ENCODE measurements at places on chromosomes 2 and 18. TPM values are rescaled to one million over a fixed set of nuclear protein-coding genes. Genes with fewer than 3 reads are reported as not detected.
A peak's percentile ranks its signal among the peaks of the same experiment; 100 is the strongest.

GRCh38 chr2:179655627-179656026, 205.8 kb downstream of the ZNF385B start:
- H3K27ac ChIP-seq: no peak overlapping the region
- H3K4me1 ChIP-seq: no peaks in the 10 kb centered on the region
- no peak overlapping the region for H3K4me3 ChIP-seq
- H3K36me3 ChIP-seq: no peaks in the 10 kb centered on the region
- no peak for DNase-seq

- peaks cover 23% of the 10 kb centered on the region for H3K4me1 ChIP-seq
- H3K27me3 ChIP-seq: no peaks in the 10 kb centered on the region
- H3K36me3 ChIP-seq: no peaks in the 10 kb centered on the region
- H3K4me3 ChIP-seq: peak overlapping the region; percentile 87
Measured at GRCh38 chr2:200310545-200310971, 4.1 kb downstream of the SPATS2L start.

The OXER1 gene
- 1.3 TPM for total RNA-seq

DNA sequence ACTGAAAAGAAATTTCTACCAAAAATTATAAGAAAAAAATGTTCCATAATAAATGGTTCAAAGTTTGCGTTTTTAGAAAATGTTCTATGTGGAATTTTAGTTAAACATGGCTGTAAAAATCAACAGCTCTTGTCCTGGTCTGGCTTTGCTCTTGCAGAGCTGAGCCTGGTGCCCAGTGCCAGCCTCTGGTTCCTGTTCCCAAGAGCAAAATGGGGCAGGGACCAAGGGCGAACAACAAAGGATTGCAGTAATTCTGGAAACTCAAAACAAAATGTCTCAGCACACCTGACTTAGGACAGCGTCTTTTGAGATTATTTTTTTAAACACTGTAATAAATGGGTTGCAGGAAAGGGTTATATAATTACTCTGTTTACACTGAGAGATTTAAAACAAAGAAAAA, 174.7 kb downstream of the ANAPC1 start:
- H3K36me3 ChIP-seq: no peaks in the 10 kb centered on the region
- H3K27ac ChIP-seq: no peak overlapping the region
- no peak overlapping the region for H3K4me3 ChIP-seq
- H3K4me1 ChIP-seq: peaks cover 12% of the 10 kb centered on the region
- no peak for DNase-seq

The CHRNG gene
- not detected for total RNA-seq

The ANKRD62 gene
- not detected for total RNA-seq

- peaks cover 16% of the 10 kb centered on the region for H3K4me1 ChIP-seq
- no peaks in the 10 kb centered on the region for H3K36me3 ChIP-seq
- H3K4me3 ChIP-seq: no peak overlapping the region
- no peak for DNase-seq
Measured at GRCh38 chr2:232892843-232893242, 22.8 kb downstream of the SNORC start.

GRCh38 chr18:57951999-57952774, 91.8 kb upstream of the NEDD4L start:
- H3K4me3 ChIP-seq: no peak overlapping the region
- H3K27me3 ChIP-seq: no peaks in the 10 kb centered on the region
- no peak overlapping the region for H3K27ac ChIP-seq
- H3K36me3 ChIP-seq: no peaks in the 10 kb centered on the region
- no peak for DNase-seq

DNA sequence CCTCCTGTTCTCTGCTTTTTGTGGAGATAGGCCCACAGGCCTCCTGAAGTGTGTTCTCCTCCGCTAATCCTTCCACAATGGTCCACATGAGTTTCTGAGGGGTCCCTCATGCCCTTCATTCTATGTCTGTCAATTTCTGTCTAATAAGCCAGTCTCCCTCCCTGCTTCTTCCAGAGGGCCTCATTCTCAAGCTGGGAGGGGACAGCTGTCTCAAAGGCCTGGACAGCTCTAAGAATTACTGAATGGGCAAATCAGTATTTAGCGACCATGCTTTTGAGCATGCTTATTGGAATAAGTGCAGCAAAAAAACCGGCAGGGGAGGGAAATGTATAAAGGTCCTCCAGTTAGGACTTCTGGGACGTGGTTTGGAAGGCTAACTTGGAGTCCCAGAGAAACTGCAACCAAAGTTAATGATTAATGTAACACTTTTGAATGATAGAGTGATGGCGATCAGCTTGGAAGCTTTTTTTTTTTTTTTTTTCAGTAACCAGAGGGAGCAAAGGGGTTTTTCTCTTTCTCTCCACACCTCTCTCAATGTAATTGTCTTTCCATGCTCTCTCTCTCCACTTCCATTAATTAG, 890.7 kb upstream of the POU3F3 start:
- no peaks in the 10 kb centered on the region for H3K4me1 ChIP-seq
- no peak for DNase-seq
- H3K27me3 ChIP-seq: no peaks in the 10 kb centered on the region

The SERPINB3 gene
- total RNA-seq: 0.17 TPM

The TEX44 gene
- total RNA-seq: not detected

The POTEE gene
- total RNA-seq: 0.34 TPM

DNA sequence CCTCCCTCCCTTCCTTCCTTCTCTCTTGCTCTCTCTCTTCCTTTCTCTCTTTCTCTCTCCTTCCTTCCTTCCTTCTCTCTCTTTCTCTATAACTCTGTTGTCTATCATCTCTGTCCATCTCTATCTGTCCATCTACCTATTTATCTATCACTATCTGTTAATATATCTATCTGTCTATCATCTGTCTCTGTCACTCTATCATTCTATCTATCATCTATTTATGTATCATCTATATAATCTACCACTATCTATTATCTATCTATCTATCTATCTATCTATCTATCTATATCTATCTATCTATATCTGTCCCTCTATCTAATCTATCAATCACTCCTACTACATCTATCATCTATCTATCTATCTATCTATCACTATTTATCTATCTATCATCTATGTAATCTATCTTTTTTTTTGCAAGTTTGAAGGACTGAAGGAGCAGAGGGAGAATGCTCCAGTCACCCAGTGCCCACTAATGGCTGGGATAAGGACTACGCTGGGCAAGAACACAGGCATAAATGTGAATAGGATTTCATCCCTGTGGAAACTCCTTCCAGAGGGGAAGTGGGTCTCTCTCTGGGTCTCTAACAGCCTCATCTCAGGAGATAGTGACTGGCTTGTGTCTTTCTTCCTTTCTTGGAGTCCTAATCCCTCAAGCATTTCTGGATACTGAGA, 427.0 kb downstream of the LPIN1 start:
- H3K27ac ChIP-seq: no peak overlapping the region
- H3K27me3 ChIP-seq: no peaks in the 10 kb centered on the region
- H3K36me3 ChIP-seq: no peaks in the 10 kb centered on the region
- no peak overlapping the region for H3K4me3 ChIP-seq

DNA sequence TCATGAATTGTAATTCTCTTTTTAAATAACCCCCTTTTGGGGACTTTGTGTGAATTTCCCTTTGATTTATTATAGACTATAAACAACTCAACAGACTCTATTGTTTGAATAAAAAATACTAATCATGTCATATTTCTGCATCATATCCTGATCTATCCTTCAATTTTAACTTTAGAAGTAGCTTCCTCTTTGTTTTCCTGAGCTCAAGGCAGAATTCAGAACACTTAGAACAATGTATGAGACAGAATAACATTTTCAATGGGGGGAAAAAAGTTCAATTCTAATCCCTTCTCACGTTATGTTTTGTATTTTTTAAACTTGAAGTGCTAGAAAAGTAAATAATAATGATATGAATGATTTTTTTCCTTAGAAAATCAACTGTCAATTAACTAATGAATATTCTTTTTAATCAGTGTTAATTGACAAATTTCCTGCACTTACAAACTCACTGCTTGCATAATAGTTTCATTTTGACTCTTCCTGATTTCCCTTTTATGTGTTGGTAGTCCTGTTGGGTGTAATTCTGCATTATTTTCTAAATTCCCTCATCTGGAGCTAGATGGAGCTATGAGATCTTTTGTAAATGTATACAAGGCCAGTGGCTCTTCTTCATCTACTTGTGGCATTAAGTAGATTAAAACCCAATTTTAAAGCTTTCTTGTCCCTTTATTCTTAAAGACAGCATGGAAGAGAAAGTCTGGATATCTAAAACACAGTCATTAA, 326.1 kb downstream of the PARD3B start:
- H3K4me1 ChIP-seq: no peaks in the 10 kb centered on the region
- no peak overlapping the region for H3K27ac ChIP-seq
- no peaks in the 10 kb centered on the region for H3K27me3 ChIP-seq
- no peak for DNase-seq
- H3K4me3 ChIP-seq: no peak overlapping the region

The RGPD6 gene
- 15.3 TPM for total RNA-seq

- no peaks in the 10 kb centered on the region for H3K36me3 ChIP-seq
- DNase-seq: no peak
- H3K27me3 ChIP-seq: no peaks in the 10 kb centered on the region
- H3K4me3 ChIP-seq: no peak overlapping the region
- no peaks in the 10 kb centered on the region for H3K4me1 ChIP-seq
Measured at GRCh38 chr2:46050027-46050426, 247.2 kb upstream of the EPAS1 start.

The SGPP2 gene
- not detected for total RNA-seq

GRCh38 chr2:231104115-231104713, 20.6 kb downstream of the HTR2B start:
- H3K27me3 ChIP-seq: no peaks in the 10 kb centered on the region
- DNase-seq: no peak
- H3K36me3 ChIP-seq: peaks cover 2% of the 10 kb centered on the region
- H3K4me3 ChIP-seq: no peak overlapping the region
- H3K4me1 ChIP-seq: no peaks in the 10 kb centered on the region

DNA sequence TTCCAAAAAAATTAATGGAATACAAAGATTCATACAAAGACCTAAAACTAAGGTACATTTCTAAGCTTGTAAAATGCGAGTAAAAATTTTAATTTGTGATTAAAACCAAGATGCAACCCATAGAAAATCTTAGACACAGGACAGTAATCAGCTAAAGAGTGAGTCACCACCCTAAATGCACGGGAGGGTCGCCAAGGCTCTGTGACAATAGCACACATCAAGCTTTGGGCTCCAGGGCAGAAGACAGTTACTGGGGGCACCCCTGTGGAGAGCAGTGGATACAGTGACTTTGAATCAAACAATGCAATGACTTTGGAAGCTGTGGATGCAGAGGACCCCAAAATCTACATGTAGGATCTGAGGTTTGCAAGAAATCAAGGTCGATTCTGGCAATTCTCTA, 7.5 kb downstream of the FLACC1 start:
- no peak overlapping the region for H3K27ac ChIP-seq
- H3K36me3 ChIP-seq: no peaks in the 10 kb centered on the region
- no peak for DNase-seq
- H3K4me3 ChIP-seq: no peak overlapping the region
- H3K27me3 ChIP-seq: no peaks in the 10 kb centered on the region

The TEX51 gene
- not detected for total RNA-seq

DNA sequence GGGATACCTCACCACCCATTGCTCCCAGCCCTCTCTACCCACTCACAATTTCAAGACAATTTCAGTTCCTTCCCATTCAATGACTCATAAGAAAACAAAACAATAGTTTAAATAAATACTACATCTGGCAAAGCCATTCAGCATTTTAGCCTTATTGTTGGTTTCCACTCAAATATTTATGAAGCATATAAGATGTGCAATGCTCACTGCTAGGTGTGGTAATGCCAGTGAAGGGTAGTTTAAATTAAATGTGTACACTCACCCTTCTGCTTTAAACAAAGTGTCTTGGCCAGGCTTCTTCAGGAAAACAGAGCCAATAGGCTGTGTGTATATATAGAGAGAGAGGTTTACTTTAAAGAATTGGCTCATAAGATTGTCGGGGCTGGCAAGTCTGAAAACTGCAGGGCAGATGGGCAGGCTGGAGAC, 37.0 kb downstream of the INO80C start:
- no peak overlapping the region for H3K27ac ChIP-seq
- no peak overlapping the region for H3K4me3 ChIP-seq
- DNase-seq: no peak
- H3K27me3 ChIP-seq: no peaks in the 10 kb centered on the region
- peaks cover 3% of the 10 kb centered on the region for H3K4me1 ChIP-seq

DNA sequence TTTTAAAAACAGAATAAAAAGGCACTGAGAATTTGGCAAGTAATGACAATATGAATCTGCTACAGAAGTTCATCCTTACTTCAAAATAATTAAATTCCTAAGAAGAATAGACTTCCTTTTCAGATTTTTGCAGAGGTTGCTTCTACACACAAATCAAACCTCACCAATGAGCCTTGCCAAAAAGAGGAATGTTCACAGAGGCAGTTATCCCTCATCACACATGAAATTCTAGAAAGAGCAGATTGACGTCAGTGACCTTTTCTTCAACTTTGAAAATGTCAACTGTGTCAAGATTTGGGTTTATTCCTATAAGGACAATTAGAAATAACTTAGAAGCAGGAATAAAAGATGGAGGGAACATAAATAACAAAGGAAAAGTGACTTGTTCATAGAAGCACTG, 64.6 kb downstream of the MBD2 start:
- H3K27ac ChIP-seq: no peak overlapping the region
- no peak for DNase-seq
- no peaks in the 10 kb centered on the region for H3K27me3 ChIP-seq
- H3K36me3 ChIP-seq: no peaks in the 10 kb centered on the region
- no peaks in the 10 kb centered on the region for H3K4me1 ChIP-seq

- no peak overlapping the region for H3K27ac ChIP-seq
- H3K27me3 ChIP-seq: no peaks in the 10 kb centered on the region
- H3K4me1 ChIP-seq: no peaks in the 10 kb centered on the region
- no peaks in the 10 kb centered on the region for H3K36me3 ChIP-seq
Measured at GRCh38 chr2:42742740-42743658, 20.9 kb downstream of the OXER1 start.

The BMP10 gene
- not detected for total RNA-seq

- H3K27me3 ChIP-seq: no peaks in the 10 kb centered on the region
- peak within 1 kb of the TSS; percentile 84 for H3K27ac ChIP-seq
- peak; percentile 81 for DNase-seq
- H3K36me3 ChIP-seq: peaks cover 34% of the 10 kb centered on the region
- no peaks in the 10 kb centered on the region for H3K4me1 ChIP-seq
Measured at GRCh38 chr18:657311-658000, at the start of gene TYMS. Gene TYMS (plus strand): TSS chr18:657653. CDS start chr18:657743, 90 bp downstream.

DNA sequence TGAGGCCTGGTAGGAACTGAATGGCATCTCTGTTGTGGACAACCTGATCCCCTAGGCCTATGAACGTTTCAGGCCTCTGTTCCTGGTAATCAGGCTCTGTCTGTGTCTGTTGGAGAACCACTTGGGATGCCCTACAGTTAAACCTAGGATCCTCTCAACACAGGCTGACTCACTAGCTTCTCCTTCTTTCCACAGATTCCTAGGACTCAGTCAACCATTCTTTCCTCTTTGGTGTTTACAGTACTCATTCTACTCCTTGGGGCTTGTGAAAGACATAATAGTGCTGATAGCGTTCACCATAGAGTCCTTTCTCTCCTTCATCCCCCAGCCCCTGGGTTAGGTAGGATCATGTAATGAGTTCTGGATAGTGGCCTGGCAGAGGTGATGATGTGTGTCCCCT, 544.3 kb downstream of the METTL4 start:
- H3K4me1 ChIP-seq: peaks cover 7% of the 10 kb centered on the region
- no peaks in the 10 kb centered on the region for H3K36me3 ChIP-seq
- no peak overlapping the region for H3K4me3 ChIP-seq
- no peaks in the 10 kb centered on the region for H3K27me3 ChIP-seq
- no peak for DNase-seq

- H3K27me3 ChIP-seq: no peaks in the 10 kb centered on the region
- no peak overlapping the region for H3K27ac ChIP-seq
- no peak overlapping the region for H3K4me3 ChIP-seq
- DNase-seq: no peak
Measured at GRCh38 chr2:5057891-5058351, 634.3 kb upstream of the SOX11 start.
